CD4-positive, alpha-beta T cell treated with Interleukin-12 subunit alpha and Interleukin-12 subunit beta, for 1 hour (primary cell): ENCODE measurements at places on chromosomes 16 and 17.

DNA sequence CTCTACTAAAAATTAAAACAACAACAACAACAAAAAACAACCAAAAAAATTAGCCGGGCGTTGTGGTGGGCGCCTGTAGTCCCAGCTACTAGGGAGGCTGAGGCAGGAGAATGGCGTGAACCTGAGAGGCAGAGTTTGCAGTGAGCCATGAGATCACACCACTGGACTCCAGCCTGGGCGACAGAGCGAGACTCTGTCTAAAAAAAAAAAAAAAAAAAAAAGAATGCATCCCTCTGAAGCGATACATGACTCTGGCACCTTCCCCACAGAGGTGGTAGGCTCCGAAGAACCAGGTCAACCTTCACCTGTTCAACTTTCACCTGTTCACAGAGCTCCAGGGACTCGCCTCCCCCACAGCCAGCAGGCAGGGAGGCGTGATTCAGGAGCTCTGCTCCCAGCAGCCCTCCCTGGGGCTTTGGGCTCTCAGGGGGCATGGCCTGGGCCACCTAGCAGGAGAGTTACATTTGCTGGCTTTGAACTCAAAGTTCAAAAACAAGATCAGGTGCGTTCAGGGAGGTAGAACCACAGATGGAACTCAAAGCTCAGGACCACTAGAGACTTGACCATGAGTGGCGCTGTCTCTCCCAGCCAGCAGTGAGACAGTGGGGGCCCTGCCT lies 5.6 kb downstream of the VAC14 start:
- DNase-seq, result no peak

- no peak for DNase-seq
Measured at GRCh38 chr16:89491238-89491869, 993 bp upstream of the ANKRD11 start.

DNA sequence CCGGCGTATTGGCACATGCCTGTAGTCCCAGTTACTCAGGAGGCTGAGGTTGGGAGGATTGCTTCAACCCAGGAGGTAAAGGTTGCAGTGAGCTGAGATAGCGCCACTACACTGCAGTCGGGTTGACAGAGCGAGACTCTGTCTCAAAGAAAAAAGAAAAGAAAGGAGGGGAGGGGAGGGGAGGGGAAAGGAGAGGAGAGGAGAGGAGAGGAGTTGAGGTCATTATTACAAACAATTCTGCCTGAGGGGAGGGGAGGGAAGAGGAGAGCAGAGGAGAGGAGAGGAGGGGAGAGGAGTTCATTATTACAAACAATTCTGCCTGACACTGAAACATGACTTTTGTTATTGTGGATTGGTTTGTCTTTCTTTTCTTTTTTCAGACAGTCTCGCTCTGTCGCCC lies 19.8 kb upstream of the ABCA5 start:
- DNase-seq, result no peak

GRCh38 chr17:35218915-35219314 lies 24.0 kb upstream of the SLFN5 start:
- peak; percentile 23 for DNase-seq

DNA sequence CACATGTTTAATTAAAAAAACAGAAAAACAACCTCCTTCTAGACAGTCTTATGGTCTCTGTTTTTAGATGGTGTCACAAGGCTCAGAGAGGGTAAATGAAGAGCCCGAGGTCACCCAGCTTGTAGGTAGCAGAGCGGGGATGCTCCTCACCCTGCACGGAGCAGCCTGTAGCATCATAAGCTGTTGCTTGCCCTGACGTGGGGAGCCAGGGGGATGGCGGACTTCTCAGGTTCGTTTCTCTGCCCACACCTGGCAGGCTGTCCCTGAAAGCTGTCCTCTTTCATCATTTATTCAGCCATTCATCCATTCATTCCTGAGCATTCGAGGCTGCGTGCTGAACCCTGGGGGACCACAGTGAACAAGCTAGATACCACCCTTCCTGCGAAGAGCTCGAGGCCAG lies 75.7 kb upstream of the KSR1 start:
- DNase-seq, result no peak

DNA sequence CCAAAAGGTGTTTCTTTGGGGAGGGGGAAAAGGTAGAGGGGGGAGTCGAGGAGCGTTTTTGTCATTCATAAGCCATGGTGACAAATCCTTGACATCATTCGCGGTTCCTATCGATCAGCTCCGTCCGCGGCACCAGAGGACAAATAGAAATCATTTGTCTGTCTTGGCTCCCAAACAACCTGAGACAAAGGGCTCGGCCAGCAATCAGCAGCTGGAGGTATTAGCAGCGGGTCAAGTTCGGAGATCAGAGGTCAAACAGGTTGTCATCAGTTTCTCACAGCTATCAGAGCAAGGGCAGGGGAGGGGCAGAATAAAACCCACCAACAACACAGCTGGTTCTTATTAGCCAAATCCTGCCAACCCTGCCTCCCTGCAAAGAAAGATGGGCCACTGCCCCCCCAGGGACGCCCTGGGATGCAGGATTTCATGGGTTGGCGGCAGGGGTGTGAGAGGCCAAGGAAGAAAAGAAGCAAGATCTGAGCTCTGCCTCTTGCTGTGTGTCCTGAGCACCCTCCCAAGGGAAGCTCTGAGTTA lies 145.3 kb upstream of the LHX1 start:
- DNase-seq, result no peak

DNA sequence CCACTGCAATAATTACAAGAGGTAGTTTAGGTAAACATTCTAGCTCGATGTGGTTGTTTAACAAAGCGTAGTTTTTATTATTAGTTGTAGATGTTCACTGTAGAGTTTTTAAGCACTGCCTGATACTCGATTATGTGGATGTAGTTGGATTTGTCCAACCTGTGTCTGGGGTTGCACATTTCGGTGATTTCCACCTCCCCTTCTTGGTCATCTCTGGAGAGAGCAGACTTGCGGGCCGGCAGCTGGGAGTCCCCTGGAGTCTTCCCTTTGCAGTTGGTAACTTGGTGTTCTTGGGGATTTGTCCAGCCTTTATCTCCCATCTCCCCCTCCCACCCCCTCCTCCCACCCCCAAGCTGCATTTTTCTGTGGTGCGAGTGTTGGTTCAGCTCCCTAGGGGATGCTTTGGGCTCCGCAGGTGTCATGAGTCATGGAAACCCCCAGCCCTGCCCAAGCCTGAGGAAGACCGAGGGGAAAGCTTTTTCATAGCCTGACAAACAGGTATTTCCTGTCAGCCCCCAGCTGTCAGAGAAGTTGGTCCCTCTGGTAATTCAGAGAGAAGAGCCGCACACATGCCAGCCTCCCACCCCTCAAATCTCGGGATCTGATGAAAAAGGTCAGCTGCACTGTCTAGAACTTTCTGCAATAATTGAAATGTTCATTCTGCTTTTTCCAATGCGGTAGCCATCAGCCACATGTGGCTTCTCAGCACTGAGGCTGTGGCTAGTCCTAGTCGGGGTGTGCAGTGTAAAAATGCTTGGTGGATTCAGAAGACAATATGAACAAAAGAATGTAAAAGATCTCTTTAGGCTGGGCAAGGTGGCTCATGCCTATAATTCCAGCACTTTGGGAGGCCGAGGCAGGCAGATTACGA lies 50.3 kb downstream of the KSR1 start:
- DNase-seq, result no peak

DNA sequence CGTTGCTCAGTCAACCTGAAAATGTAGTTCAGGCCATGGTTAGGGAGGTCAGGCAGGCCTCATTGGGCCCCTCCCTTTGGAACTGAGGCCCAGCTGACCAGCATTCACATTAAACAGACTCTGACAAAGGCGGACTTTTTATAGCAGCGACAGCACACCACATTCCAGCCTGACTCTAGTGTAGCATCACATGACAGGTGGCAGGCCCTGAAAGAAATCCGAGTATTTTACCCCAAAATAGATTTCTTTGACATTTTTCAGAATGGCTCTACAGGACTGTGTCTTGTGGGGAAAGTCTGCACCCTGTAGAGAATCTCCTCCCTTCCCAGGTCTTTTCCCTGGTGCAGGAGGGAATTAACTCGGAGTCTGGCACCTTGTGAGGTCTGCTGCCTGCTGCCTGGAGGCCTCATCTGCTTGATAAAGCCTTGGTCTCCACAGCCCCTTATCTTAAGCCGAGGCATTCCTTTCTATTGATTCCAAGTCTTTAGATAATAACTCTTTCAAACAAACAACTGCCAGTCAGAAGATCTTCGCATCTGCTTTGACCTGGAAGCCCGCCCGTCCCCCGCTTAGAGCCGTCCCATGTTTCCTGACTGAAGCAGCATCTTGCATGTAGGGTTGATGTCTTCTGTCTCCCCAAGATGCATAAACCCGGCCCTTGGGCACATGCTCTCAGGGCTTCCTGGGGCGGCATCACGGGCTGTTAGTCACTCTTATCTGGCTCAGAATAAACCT lies 44.0 kb upstream of the CAPN15 start:
- no peak for DNase-seq
